SK-MEL-5 (cell line): ENCODE measurements at places on chromosomes 2 and 18.

GRCh38 chr18:6878556-6879297 lies 149.2 kb downstream of the ARHGAP28 start:
- DNase-seq, result no peak

DNA sequence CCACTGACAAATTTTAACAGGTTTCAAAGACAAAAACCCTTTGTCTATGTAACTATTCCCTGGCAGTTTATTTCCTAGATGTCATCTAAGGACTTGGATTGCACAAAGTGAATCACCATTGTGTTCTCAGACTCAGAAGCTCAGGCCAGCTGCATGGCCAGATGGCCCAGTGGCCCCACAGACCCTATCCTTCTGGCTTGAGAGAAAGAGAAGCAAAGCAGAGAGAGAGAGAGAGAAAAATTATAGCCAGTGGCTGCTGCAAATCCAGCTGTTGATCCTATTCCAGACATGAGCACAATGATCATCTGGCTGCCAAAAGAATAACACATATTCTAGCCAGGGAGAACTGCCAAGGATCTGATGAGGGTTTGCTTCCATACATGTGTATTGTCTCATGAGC lies 25.8 kb downstream of the CTLA4 start:
- peak; percentile 42 for DNase-seq

GRCh38 chr2:226564667-226565066 lies 235.0 kb downstream of the IRS1 start:
- no peak for DNase-seq

DNA sequence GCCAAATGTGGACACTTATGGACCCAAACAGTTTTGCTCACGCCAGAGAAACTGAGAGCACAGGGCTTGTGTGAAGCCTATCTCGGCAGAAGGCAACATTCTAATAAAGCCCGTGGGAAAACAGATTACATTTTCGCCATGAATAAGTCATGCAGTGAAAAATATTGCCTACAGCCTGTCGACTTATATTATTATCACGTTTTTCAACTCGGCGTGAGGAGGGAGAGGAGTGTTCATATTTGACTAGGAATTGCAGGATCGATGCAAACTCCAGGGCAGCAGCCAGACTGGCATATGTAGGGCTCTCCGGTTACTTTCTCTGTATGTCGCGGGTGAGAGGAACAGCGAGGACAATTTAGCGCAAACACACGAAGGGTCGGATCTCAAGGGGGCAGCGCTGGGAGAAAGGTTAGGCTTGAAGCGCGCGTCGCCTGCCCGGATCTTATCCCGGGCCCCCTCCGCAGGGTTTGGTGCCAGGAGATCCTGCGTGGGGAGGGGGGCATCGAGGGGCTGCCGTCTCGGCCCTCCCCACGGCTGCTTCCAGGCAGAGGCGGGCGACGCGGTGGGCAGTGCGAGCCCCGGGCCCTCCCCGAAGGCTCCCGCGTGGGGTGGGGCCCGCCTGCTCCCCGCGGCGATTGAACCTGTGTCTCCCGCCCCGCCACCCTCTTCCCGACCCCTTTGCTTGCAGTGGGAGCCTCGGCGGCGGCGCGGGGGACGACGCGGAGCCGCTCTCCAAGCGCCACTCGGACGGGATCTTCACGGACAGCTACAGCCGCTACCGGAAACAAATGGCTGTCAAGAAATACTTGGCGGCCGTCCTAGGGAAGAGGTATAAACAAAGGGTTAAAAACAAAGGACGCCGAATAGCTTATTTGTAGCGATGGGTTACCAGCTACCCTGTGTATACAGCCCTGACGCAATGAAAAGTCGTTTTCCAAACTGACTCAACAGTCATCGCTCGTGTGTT lies 4.4 kb downstream of the ADCYAP1 start:
- DNase-seq, result no peak

DNA sequence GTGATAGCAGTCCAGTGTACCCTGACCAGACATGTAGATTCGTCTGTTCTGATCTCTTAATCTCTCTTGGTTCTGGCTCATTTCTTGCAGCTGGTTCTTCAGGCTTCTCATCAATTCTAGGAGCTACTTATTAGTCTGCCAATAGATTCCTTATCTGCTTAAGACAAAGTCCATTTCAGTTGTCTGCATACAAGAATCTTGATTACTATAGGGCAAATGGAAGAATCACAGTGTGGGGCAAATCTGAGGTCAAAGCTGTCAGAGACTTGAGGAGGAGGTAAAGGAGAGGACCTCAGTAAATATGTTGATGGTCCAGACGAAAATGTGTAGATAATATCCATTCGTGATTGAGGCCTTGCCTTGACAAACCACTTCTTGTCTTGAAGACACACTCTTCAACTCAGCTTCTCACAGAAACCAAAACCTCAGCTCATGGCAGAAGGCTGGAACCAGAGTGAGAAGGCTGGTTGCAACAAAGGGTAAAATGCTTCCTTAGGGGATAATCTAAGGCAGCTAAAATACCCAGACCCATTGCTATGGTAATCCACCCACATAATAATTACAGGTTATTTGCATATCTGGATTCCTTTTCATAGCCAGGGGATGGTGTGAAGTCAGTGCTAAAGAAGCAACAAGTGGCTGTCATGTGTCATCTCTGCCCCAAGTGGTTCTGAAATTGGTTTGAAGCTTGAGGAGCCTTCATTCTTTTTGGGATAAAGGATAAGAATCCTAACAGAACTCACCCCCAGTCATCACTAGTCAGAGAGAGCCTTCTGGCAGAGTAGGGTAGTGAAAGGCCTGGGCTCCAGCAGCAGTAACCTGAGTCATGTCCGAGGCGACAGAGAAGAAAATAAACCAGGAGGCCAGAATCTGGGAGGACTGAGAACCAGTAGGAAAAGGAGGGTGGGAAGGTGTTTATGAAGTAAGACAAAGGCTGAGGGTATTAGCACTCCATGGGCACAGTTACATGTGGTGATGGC lies 29.2 kb upstream of the PELI1 start:
- DNase-seq, result no peak
